IPS DF 6.9 (cell line): ENCODE measurements at places on chromosomes 4 and X.

DNA sequence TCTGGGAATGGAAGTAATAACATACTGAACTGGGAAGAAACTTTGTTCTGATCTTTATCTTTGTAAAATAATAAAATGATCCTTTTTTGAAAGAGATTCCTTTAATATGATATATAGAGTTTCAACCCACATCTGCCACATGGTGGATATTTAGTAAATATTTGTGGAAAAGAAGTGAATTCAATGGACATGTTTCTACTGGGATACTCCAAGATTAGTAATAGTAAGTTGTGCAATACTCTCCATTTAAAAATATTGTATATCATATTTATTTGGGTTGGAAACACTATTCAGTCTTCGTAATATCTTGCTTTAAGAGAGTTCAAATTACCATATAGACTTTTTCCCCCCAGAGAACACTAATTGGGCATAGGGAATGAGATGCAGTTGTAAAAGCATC, 17.8 kb upstream of the ARSJ start:
- DNase-seq = no peak

- DNase-seq = no peak
Observed at GRCh38 chr4:166987026-166987425, 247.3 kb downstream of the SPOCK3 start.

- DNase-seq = no peak
Observed at GRCh38 chr4:136643416-136643815, 888.9 kb downstream of the PCDH18 start.

GRCh38 chr4:173448608-173449379, 49.9 kb upstream of the SCRG1 start:
- no peak for DNase-seq

DNA sequence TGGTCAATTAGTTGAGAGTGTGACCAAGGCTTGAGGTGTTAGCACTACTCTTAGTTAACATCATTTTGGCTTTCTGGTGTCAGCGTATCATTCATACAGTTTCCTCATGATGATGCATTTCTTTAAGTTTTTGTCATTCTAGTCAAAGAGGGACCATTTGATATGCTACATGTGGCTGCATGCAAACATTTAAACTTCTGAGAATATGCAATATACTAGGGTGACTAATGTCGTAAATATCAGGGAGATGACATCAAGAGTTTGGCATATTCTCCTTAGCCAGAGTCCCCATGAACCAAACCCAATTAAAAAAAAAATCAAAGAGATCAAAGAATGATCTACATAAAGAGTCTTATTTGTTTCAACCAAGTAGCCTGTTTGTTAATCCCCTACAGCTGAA, 537.4 kb upstream of the PCDH7 start:
- no peak for DNase-seq

DNA sequence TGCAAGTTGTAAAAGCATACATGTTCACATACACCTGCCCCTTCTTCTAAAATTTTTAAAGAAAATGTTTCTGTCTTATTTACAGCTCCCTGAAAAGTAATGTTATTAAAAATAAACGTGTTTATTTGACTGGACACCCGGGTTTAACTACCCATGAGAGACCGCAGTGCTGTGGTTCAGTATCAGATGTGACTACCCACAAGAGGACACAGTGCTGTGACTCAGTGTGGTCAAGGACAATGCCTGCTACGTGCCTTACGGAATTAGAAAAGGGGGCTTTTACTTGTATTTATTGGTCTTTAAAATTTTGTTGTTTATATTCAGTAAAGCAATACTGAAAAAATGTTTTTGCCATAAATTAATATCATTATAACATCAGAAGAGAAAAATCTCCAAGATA, 641.4 kb downstream of the TRIML1 start:
- DNase-seq = no peak

DNA sequence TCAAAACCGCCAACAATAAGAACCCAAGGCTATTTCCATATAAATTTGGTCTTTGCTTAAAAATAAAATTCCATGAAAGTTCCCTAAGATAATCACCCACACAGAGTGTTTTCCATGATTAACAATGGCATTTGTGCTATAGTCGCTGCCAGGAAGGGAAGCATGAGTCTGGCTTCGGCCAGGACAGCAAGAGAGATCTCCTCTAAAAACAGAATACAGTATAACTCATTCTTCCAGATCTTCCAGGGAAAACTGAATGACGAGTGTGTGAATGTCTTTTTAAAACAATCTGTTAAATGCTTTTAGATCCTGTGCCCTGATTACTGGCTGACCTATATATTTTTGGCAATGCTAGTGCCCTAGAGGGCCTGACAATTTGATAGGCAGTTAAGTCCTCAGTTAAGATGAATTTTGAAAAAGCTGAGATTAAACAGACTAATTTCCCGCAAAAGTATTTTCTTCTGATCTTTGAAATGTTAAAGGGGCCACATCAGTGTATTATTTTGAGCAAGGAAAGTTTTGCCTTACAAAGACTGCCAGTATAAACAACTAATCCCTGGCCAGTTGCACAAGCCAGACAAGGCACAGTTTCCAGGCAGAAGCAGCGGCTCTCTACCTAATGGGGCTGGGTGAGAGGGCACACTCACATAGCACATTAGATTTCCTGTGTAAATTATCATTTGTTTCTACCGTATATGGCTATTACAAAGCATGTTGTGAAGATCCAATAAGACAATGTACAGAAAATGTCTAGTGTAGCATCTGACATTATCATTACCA, 127.3 kb downstream of the DCHS2 start:
- no peak for DNase-seq

DNA sequence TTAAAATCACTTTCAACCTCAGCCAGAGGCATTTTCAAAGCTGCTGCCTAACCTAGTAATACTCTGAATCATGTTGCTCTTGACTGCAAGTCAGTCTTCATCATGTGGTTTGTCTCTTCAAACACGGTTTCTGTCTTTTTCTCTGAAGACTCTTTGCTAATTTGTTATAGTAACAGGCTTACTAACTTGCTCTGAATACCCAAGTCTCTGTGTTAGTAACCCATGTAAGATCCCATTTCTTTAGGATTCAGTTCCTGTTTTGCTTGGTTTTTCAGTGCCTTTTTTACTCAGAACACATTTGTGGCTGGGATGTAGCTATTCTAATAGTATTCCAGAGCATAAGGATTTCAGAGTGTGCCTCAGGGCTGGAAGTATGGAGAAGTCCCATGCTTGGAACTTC, 1450.6 kb upstream of the IGFBP7 start:
- no peak for DNase-seq

DNA sequence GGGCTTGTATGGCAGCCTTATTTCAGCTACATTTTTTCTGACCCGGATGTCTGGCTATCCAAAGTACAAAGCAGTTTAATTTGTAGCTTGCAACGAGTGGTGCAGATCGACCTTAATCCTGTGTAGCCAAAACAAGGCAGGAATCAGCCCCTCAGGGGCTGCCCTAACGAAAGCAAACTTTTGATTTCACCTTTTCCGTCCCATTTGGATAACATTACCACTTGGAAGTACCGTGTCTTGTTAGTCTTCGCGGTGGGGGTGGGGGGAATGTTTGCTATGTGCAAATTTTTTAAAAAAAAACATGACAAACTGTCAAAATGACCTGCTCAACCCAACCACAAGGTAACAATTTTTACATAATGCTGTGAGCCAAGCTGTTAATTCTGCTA, 766 bp upstream of the DNAJB14 start:
- no peak for DNase-seq

- DNase-seq = no peak
Observed at GRCh38 chr4:2236944-2237666, 4.8 kb downstream of the HAUS3 start.
